ENCODE measurements at places on chromosomes 2 and 18. TPM values are rescaled to one million over a fixed set of nuclear protein-coding genes. Genes with fewer than 3 reads are reported as not detected.

Gene NIFK
- total RNA-seq, result 75.0 TPM

Gene MLPH
- total RNA-seq, result 14.2 TPM

Gene SNTG2
- total RNA-seq, result 1.9 TPM

Gene CABLES1
- total RNA-seq, result 12.2 TPM

Gene ANKRD36B
- 15.3 TPM for total RNA-seq

Gene WDR54
- total RNA-seq, result 14.8 TPM

Gene RAB31
- total RNA-seq, result 88.7 TPM

Gene ATP6V1C2
- 0.14 TPM for total RNA-seq

- H3K36me3 ChIP-seq, result no peaks in the 10 kb centered on the region
- H3K4me1 ChIP-seq, result no peaks in the 10 kb centered on the region
- DNase-seq, result no peak
- no peaks in the 10 kb centered on the region for H3K27me3 ChIP-seq
- no peak overlapping the region for H3K27ac ChIP-seq
These were observed 1696.7 kb upstream of the PIK3C3 start for GRCh38 chr18:40258311-40258710.

DNA sequence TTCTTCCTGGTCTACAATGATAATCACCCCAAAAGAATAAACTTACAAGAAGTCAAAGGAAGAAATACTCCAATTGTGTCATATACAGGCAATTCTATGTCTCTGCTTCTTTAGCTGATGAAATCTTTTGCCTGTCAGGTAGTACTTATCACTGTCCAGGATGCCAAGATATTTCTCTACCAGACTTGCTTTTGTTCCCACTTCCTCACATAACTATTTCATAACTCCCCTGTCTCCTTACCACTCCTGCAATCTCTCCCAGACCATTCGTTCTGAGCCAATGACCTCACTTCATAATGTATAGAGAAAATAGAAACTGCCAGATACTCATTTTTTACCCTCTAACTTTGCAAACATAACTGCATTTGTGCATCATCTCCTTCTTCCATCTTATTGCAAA lies 39.1 kb downstream of the HNMT start:
- no peaks in the 10 kb centered on the region for H3K4me1 ChIP-seq
- H3K4me3 ChIP-seq, result no peak overlapping the region
- H3K36me3 ChIP-seq, result no peaks in the 10 kb centered on the region
- no peaks in the 10 kb centered on the region for H3K27me3 ChIP-seq
- no peak overlapping the region for H3K27ac ChIP-seq

DNA sequence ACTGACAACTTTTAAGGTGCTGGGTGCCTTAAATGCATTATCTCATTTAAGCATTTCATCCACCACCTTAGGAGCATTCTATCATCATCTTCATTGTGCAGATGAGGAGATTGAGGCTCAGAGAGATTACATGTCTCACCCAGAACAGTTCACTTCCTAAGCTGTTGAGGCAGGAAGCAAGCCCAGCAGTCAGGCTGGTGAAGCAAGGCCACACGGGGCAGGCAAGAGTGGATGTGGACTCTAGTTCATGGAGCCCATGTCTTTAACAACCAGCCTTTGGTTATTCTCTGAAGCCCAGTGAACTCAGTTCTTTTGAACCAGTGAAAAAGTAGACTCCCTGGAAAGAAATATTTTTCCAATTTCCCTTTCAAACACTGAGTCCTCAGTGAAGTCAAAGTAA lies 294.8 kb upstream of the MGAT5 start:
- no peaks in the 10 kb centered on the region for H3K4me1 ChIP-seq
- no peak overlapping the region for H3K27ac ChIP-seq
- H3K27me3 ChIP-seq, result peaks cover 5% of the 10 kb centered on the region

- H3K27ac ChIP-seq, result no peak overlapping the region
- no peaks in the 10 kb centered on the region for H3K4me1 ChIP-seq
- no peak overlapping the region for H3K4me3 ChIP-seq
These were observed 9.1 kb upstream of the C1GALT1C1L start for GRCh38 chr2:43685357-43685756.

GRCh38 chr18:45321520-45321919 lies 293.8 kb upstream of the SLC14A2 start:
- DNase-seq, result no peak
- no peak overlapping the region for H3K4me3 ChIP-seq
- no peak overlapping the region for H3K27ac ChIP-seq
- no peaks in the 10 kb centered on the region for H3K4me1 ChIP-seq
- no peaks in the 10 kb centered on the region for H3K27me3 ChIP-seq
- H3K36me3 ChIP-seq, result no peaks in the 10 kb centered on the region

DNA sequence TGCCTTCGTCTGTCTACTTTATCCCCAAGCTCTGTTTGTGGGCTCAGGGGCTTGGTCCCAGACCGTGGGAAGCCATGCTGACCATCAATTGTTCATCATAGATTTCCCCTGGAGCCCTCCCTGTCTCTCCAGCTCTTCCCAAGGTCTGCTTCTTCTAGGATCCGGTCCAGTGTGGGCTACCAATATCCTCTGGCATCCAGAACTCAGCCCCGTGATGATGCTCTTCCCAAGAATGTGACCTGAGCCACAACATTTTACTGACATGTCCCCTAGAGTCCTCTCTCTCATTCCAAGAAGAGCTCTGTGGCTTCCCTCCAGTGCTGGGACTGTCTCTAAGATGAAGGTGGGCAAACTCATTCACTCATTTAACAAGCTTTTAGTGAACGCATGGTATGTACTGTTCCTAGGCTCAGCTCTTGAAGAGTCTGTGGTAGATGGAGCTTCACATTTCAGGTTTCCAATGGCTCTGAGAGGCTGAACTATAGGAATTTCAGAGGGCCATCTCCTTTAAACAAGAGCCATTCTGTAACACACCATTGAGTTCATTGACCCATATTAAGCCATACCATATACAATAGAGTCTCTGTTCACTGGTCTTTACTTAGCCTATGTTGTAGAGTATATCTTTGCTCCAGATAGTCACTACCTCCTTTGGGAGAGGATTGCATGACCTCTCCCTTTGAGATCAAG lies 142.0 kb upstream of the APCDD1 start:
- DNase-seq, result no peak
- H3K27ac ChIP-seq, result no peak overlapping the region
- H3K4me3 ChIP-seq, result no peak overlapping the region
- H3K36me3 ChIP-seq, result no peaks in the 10 kb centered on the region

DNA sequence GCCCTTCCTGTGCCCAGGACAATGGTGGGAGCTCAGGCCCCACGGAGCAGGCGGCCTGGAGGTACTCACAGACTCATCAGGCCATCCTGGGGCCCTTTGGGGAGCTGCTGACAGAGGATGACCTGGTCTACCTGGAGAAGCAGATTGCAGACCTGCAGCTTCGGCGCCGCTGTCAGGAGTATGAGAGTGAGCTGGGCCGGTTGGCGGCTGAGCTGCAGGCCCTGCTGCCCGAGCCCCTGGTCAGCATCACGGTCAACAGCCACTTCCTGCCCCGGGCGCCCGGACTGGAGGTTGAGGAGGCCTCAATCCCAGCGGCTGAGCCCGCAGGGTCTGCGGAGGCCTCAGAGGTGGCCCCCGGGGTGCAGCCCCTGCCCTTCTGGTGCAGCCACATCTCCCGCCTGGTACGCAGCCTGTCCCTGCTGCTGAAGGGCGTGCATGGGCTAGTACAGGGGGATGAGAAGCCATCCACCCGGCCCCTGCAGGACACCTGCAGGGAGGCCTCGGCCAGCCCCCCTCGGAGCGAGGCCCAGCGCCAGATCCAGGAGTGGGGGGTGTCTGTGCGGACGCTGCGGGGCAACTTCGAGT lies 8.3 kb upstream of the KLHL30 start:
- H3K4me1 ChIP-seq, result no peaks in the 10 kb centered on the region
- H3K4me3 ChIP-seq, result no peak overlapping the region
- no peaks in the 10 kb centered on the region for H3K36me3 ChIP-seq

DNA sequence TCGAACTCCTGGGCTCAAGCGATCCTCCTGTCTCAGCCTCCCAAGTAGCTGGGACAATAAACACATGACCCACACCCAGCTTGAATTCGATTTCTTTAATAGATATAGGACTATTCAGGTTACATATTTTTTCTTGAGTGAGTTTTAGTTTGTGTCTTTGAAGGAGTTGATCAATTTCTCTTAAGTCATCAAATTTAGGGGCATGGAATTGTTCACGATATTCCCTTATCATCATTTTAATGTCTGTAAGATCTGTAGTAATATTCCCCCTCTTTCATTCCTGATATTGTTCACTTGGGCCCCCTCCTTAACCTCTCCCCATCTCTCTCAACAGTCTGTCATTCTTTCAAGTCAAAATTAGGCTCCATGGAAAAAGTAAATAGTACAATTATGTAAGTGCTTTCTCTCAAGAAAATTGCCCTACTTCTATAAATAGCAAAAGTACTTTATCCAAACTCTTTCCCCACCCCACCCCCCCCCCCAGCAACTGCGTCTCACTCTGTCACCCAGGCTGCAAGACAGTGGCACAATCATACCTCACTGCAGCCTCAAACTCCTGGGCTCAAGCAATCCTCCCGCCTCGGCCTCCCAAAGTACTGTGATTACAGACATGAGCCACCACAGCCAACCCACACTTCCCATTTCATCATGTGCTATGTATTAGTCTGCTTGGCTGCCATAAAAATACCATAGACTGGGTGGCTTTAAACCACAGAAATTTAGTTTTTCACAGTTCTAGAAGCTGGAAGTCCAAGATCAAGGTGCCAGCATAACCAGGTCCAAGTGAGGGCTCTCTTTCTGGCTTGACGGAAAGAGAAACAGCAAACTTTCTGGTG lies 20.1 kb downstream of the WDR33 start:
- no peak for DNase-seq
- no peaks in the 10 kb centered on the region for H3K4me1 ChIP-seq
- H3K27me3 ChIP-seq, result no peaks in the 10 kb centered on the region

GRCh38 chr2:94982675-94983074 lies 42.8 kb upstream of the MAL start:
- no peaks in the 10 kb centered on the region for H3K36me3 ChIP-seq
- no peak overlapping the region for H3K4me3 ChIP-seq

DNA sequence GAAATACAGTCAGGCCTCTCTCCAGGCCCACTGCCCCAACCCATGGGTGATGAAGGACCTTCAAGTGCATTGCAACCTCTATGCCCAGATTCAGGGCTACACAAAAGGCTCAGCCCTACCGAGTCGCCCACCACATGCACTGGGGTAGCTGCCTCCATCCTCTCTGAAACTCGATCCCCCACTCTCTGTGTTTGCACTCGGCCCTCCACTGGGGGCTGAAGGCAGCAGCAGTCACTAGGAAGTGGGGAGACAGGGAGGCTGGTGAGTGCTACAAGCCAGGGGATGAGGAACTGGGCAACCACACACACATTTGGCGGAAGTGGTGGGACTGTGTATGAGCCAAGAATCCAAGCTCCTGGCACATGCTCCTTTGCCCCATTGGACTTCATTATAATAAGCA lies 94.6 kb downstream of the CERS6 start:
- no peaks in the 10 kb centered on the region for H3K36me3 ChIP-seq
- peaks cover 5% of the 10 kb centered on the region for H3K4me1 ChIP-seq
- H3K27me3 ChIP-seq, result no peaks in the 10 kb centered on the region
- no peak overlapping the region for H3K4me3 ChIP-seq
- DNase-seq, result no peak

GRCh38 chr2:171460537-171460936 lies 26.5 kb downstream of the DCAF17 start:
- H3K27me3 ChIP-seq, result no peaks in the 10 kb centered on the region
- no peak overlapping the region for H3K4me3 ChIP-seq
- DNase-seq, result no peak
- H3K27ac ChIP-seq, result no peak overlapping the region

- no peaks in the 10 kb centered on the region for H3K27me3 ChIP-seq
- H3K27ac ChIP-seq, result no peak overlapping the region
- no peaks in the 10 kb centered on the region for H3K4me1 ChIP-seq
These were observed 10.9 kb downstream of the INO80D start for GRCh38 chr2:206075113-206075512.

DNA sequence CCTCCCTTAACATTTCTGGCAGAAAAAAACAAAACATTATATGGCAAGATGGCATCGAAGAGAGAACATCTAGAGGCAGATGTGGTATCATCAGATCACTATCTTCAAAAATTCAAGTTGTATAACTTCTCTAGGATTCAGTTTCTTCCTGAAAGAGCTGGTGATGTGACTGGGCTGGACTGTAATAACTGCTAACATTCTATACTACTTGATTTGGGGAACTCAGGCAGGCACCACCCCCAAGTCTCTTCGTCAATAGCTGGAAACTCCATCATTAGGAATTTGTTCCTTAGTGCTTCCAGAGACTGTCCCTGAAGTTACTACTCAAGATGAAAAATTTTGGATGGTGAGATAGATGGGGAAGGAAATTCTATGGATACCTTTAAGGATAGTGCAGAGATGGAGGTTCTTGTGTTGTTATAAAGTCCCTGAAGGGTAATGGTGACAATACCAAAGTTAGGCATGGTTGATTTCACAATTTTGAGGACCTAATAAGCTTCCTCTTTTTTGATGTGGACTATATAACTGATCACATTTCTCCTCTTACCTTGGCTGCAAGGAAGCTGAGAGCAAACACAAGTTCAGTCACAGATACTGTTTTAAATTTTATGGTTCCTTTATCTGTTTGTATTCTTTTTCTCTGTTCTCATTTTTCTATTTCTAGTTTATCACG lies 59.1 kb upstream of the PGAP1 start:
- H3K27ac ChIP-seq, result no peak overlapping the region
- no peaks in the 10 kb centered on the region for H3K27me3 ChIP-seq

DNA sequence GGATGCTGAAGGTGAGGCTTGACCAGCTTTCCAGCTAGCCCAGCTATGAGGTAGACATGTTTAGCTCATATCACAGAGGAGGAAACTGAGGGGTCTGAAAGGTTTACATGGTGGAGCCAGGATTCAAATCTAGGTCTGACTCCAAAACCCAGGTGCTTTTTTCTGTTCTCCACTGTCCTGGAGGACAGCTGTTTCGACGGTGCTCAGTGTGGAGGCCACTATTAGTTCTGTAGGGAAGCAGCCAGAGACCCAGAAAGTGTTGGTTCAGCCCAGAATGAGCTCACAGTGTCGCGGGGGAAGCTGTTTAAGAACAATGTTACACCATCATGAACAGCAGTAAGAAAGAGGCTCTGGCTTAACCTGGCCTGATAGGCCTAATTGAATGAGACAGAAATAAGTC lies 11.1 kb downstream of the PROC start:
- no peak for DNase-seq
- H3K4me1 ChIP-seq, result no peaks in the 10 kb centered on the region
- H3K27ac ChIP-seq, result no peak overlapping the region
- H3K4me3 ChIP-seq, result no peak overlapping the region
- no peaks in the 10 kb centered on the region for H3K36me3 ChIP-seq

DNA sequence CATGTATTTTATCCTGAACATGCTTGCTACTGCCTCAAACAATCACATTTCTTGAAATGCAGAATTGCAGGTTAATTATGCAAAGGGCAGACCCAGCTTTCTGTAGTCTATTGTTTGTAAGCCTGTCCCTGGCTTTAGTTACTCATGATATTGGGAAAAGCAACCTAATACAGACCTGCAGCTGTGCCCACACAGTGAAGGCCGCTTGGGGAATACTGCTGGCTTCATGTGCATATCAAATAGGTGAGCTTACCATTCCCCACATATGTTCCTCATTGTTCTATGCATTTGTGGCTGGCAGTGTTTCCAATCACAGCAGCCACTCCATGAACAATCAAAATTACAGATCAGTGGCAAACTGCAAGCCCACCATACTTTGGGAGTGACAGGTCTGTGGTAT lies 186.3 kb downstream of the TMEM163 start:
- DNase-seq, result no peak
- H3K27me3 ChIP-seq, result no peaks in the 10 kb centered on the region
- H3K36me3 ChIP-seq, result no peaks in the 10 kb centered on the region
- no peak overlapping the region for H3K27ac ChIP-seq

Data from astrocyte (in vitro differentiated cells and primary cell).